ENCODE measurements at places on chromosomes 4 and X.

DNA sequence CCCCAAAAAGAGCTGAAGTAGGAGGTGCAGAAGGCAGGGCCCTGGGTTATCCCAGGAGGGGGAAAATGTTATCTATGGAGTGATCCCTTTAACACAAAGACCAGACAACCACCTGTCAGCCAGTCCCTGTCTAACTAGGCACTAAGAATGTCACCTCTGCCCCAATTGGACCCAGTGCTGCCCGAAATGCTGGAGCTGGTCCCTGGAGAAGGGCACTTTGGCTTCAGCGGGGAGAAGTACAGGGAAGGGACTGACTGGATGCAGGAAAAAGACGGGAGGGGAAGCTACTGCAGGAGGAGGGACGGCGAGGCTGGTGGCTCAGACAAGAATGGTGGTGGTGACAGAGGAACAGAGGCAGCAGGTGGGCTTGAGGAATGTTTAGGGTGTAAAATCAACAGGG lies 17.3 kb downstream of the PHKA2 start:
- DNase-seq: no peak

GRCh38 chr4:38891051-38891983 lies 23.7 kb downstream of the FAM114A1 start:
- DNase-seq: no peak

GRCh38 chr4:185469580-185470154 lies 1.9 kb downstream of the CCDC110 start:
- DNase-seq: no peak

- no peak for DNase-seq
These were observed 33.5 kb downstream of the SMS start for GRCh38 chrX:21974011-21974385.

GRCh38 chr4:70721747-70722146 lies at the start of gene RUFY3:
Gene RUFY3, plus strand, starts transcription at chr4:70721964. Its CDS starts 610 bp downstream, at chr4:70722574.
- DNase-seq: peak; percentile 73

DNA sequence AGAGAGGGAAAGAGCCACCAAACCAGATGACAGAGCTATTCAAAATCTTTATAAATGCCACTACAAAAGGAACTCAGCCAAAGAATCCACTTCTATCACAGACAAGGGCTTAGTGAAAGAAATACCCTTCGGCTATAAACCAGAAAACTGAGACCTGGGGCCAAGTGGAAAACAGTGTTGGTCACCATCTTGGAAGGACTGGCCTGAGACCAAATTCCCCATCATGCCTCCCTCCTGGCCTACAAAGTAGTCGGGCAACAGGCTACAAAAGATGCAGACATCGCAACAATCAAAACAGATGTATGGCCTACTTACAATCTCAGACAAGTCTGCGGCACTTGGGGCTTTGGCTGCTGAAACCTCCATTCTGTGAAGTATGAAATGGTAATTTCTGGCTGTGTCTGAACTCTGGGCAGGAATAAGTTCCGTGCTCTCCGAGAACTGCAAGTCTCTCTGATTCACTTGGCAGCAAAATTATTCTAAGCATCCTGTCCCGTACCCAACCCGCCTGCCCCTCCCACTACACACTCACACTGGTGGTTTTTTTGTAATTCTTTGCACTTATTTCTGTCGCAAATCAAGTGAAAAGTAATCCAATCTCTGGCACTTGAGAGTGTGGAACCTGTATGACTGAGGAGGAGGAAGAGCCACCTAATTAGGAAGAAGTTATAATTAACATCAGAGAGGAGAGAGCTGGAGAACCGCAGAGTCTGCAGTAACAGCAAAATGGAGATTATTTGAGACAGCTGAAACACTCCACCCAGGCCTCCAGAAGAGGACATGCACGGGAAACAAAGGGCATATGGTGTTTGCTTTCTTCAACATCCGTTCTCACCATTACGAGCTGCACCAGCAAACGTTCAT lies 87.8 kb downstream of the SH3KBP1 start:
- DNase-seq: no peak

DNA sequence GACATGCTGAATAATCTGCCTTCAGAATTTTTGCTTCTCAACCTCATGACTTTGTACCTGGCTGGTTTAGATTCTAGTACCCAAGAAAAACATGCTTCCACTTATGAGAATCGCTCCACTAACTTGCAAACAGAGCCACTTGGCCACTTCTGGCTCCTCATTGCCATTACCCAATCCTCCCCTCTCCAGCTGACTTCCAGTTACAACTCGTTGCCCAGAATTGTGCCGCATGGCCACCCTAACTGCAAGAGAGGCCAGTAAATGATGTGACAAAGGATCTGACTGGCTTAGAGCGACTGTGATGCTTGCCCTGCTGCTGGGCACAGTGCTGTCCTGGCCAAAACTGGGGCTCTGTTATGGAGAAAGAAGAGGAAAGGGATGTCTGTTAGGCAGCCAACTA lies 4.0 kb upstream of the DKC1 start:
- no peak for DNase-seq

DNA sequence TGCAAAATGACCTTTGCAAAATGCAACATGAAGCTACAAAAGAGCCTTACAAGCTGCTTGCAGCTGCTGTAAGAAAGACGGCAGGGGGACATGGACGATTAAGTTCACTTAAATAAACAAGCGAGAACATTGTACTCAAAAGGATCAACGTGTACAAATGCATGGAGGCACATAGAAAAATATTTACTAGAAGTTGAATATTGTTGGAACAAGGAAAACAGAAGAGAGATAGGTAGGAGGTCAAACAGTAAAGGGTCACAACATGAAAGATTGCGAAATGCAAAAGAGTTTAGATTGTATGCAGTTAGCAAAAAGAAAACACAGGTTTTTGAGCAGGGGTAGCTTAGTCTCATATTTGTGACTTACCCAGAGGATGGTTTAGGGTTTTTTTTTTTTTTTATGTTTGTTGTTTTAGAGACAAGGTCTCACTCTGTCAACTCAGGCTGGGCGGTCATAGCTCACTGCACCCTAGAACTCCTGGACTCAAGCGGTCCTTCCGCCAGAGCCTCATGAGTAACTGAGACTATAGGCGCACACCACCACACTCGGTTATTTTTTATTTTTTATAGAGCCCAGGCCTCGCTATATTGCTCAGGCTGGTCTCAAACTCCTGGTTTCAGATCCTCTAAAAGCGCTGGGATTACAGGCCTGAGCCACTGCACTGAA lies 1.4 kb upstream of the PHF8 start:
- no peak for DNase-seq

DNA sequence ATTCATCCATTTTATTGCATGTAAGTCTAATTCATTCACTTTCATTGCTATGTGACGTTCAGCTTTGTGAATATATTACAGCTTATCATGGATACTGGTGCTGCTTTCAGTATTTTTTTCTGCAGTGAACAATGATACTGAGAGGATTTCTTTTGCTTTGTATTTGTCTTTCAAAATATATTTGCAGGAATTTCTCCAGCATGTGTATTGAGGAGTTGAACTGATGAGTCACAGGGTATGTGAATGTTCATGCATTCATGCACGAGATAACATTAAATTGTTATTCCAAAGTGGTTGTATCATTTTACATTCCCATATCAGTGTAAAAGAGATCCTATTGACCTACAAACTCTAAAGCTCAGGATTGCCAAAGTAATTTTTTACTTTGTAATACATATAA lies 283.8 kb upstream of the ARSJ start:
- DNase-seq: no peak

DNA sequence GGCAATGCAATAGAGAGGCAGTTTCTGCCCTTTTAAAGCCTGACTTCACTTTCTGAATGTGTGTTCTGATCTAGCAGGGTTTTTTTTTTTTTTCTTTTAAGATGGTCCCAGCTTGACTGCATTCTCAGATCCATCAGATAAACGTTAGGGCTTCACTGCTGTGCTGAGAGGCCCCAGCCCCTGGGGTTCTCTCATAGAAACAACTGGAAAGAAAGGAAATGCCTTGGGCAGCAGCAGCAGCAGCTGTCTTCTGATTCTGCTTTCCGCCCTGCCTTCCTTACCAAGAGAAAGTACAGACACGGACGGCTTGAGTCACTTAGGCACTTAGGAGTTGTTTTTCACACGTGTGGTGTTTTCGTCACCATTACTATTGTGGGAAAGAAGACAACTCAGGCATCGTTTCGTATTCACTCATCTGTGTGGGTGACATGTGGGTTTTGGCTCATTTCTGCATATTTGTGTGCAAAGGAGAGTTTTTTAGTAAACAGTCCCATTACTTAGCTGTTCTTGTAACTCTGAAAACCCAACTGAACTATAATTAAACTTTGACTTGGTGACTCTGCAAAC lies 172.0 kb downstream of the PTTG2 start:
- DNase-seq: peak; percentile 66

GRCh38 chrX:119757979-119758730 lies at the start of gene SOWAHD:
Gene SOWAHD, plus strand, starts transcription at chrX:119758588. Its CDS starts 80 bp downstream, at chrX:119758668.
- peak; percentile 47 for DNase-seq

All from tibial artery (tissue), 4 donors.